ENCODE measurements at places on chromosomes 11 and 22. TPM values are rescaled to one million over a fixed set of nuclear protein-coding genes. Genes with fewer than 3 reads are reported as not detected.

DNA sequence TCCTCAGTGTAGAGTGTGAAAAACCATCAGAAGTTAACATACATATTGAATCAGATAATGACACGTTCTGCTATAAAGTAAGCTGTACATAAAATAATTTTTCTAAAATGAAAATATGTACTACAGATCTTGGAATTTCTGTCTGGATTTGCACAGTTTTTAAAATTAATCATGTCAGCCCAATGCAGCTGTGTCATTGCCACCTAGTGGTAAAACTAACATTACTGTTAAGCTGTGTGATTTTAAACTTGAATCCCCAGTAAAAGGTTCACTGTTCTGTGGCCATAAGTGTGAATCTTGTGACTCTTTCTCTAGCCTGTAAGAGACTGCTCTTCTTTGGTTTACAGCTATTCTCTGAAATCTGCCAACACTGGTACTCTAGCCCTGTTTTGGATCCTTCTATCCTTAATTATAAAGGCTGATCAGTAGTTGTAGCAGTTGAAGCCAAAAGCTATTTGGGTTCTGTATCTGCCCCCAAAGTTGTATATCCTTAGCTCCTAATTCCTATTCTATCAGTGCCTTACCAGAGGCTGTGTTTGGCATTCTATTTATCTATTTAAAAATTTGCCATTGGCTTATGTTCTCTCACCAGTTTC is 4.0 kb downstream of the JRKL start:
- peak; percentile 54 for DNase-seq

DNA sequence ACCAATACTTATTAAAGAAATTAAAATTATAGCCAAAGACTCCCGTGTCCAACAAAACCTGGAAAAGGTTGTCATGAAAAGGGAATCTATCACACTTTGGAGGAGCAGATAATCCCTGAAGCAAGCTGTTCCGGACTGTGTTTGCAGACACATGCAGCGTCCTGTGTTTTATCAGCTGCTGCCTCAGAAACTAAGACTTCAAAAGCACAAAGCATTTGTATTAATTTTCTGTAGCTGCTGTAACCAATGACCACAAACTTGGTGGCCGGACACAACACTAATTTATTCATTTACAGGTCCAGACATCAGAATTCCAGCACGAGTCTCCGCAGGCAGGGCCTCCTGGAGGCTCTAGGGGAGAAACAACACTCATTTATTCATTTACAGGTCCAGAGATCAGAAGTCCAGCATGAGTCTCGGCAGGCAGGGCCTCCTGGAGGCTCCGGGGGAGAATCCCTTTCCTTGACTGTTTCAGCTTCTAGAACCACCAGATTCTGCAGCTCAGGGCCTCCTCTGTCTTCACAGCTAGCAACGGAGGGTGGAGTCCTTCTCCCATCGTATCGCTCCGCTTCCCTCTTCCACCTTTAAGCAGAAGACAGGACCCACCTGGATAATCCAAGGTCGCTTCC is 465.3 kb downstream of the BRD1 start:
- DNase-seq = no peak

DNA sequence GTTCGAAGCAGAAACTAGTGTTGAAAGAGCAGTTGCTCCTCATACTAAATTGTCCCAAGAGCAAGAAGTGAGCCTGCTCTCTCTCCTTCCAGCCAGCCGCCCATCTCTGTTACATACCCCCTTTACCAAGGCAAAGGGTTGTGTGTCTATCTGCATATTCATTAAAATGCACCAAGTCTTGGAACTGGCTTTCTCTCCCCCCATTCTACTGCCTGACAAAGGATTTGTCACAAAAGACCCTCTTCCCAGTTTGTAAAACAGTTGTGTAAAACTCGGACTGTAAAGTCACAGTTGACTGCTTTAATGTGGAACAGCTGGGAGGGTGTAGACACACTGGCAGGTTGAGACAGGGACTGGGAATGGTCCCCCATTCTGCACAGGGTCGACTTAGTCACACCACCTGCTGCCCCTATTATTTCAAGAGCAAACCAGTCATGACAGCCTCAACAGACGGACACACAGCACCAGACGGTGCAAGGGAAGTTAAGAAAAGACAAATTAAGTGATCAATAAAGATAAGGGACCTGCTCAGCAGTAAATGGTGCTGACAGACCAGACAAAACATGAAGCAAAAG is 60.0 kb upstream of the HTATIP2 start:
- DNase-seq = no peak

DNA sequence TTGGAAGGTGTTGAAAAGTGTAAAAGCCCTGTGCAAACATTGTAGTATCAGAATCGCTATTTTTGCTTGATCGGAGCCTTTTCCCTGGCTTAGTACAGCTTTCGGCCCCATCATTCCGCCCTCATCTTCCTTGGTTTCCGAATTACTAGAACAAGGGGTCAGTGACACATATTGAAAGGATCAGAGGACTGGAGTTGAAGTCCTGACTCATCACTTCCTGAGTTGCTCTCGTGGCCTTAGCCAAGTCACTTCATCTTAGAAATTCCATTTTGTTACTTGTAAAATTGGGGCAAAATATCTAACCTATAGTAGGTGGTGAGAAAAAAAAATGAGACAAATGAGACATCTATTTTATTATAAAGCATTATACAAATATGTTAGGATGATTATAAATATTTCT is 375.0 kb downstream of the NTM start:
- no peak for DNase-seq

GRCh38 chr11:7559398-7560283 is 45.8 kb downstream of the PPFIBP2 start:
- DNase-seq = no peak

APLNR gene
- not detected for total RNA-seq

GRCh38 chr11:45896422-45896984 is 10.6 kb downstream of the FREY1 start:
- DNase-seq = no peak

GGTLC3 gene
- total RNA-seq = not detected

MYO7A gene
- total RNA-seq = 0.17 TPM

HEPN1 gene
- total RNA-seq = not detected

DNA sequence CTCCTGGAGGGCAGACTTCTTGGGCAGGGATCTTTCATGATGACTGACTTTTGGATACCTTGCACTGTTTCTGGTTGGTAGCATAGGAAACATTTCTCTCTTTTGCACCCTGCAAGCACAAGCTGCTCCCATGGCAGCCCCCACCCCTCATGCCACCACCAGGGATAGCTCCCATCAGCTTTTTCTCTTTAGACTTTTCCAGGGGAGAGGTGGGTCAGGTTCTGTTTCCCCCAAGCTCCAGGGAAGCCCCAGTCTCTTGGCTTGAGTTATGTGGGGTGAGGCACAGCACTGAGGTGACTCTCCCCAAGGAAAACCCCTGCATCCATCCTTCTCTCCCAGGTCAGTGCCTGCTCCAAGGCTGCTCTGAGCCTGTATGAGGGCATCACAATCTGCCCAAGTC is 22.5 kb downstream of the LRRC32 start:
- DNase-seq = no peak

SLN gene
- not detected for total RNA-seq

DNA sequence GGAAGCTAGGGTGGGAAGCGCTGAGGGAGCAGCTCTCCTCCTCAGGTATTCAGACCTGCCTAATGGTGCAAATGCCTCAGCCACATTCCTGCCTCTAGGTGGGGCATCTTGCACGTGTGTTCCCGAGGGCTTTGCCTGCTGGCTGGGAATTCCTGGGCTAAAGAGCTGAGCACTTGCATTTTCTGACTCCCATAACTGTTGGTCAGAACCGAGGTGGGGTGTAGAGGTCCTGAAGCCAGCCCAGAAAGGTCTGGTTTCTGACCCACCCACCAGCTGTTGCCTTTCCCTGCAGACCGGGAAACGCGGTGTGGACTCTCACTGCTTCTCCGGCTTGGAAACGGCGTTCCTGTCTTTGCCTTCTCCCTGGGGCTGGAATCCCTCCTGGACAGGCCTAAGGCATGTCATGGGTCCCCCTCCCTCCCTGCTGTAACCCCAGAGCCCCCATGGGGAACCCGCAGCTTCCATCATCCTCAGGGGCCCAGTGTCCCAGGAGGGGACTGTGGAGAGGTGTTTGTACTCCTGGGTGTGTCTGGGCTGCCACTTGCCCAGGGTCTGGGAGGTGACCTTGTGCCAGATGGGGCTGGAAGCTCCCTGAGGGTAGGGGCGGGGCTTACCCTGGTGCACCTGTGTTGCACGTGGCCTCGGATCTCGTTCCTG is 24.0 kb upstream of the SMIM38 start:
- no peak for DNase-seq

DNA sequence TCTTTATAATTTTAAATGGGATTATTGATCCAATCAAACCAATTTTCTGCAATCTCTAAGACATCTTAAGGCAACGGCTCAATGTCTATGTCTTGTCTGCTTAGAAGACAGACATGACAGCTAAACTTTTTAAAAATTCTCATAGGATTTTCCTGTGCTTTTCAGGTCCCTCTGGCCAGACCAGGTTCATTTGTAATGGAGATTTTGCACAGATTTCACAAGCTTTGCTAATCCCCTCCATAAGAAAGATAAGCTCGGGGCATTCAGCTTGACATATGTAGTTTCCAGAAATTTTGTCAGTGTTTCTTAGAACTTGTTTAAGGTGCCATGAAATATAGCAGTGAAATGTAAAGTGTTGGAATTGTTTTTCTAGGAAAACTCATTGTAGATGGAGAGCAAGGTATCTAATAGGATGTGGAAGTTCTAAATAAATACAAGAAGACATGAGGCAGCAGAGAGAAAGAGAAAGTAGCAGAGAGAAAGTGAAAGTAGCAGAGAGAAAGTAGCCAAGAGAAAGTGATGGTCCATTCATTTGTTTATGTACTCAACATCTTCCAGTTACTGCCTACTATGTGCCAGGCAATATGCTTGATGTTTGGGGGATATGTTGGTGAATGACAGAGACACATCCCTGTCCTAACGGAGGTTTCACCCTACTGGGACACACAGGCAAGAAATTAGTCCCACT is 219.1 kb upstream of the ARHGAP42 start:
- no peak for DNase-seq

DNA sequence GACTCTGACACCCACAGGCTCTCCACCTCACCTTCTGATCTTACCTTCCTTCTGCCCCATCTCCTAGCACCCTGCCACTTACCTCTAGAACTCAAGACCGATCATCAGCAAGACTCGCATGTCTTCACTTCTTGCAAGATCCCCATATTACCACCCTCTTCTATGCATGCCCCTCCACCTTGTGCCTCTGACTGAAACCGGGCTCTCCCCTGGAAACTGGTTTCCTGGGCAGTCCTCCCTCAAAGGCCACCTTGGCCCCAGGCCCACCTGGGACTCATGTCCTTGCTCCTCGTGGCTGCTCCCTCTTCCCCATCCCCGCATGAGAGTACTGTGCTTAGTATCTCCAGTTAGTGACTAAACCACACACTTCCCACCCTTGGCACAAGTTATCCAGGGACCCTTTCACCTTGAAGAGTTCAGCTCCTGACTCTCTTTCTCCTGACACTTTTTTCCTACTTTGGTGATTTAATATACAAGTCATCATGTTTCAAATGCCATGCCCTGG is 136.7 kb downstream of the SPATA19 start:
- no peak for DNase-seq

- no peak for DNase-seq
Observed at GRCh38 chr11:47946682-47947559, 33.4 kb upstream of the PTPRJ start.

DNA sequence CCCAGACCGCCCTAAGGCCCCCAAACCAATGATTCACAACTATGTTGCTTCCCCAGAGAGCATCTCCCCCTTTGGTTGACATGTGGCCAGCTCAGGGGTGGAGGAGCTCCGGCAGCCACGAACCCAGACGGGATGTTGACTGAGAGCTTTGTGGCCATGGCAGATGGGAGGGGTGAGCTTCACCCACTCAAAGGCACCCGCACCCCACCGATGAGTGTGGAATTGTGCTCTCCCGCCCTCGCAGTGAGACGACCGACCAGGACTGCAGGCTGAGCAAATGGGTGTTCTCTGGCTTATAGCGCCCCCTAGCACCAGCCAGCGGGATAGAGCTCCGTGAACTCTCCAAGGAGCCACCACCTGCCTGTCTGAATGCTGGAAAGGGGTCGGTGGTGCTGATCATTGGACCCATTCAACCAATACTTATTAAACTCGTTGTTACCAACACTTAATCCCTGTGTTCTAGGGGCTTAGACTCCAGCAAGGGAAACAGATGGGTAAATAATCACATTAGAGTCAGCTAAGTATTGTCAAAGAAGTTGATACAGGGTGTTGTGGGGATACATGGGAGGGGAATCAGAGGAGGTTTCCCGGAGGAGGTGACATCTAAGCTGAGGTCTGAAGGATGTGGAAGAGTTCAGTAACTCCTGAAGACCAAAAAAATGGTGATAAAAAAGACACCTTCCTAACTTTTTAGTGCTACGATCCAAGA is 4.5 kb upstream of the TIMP3 start:
- peak; percentile 28 for DNase-seq

LAYN gene
- total RNA-seq = not detected

DNA sequence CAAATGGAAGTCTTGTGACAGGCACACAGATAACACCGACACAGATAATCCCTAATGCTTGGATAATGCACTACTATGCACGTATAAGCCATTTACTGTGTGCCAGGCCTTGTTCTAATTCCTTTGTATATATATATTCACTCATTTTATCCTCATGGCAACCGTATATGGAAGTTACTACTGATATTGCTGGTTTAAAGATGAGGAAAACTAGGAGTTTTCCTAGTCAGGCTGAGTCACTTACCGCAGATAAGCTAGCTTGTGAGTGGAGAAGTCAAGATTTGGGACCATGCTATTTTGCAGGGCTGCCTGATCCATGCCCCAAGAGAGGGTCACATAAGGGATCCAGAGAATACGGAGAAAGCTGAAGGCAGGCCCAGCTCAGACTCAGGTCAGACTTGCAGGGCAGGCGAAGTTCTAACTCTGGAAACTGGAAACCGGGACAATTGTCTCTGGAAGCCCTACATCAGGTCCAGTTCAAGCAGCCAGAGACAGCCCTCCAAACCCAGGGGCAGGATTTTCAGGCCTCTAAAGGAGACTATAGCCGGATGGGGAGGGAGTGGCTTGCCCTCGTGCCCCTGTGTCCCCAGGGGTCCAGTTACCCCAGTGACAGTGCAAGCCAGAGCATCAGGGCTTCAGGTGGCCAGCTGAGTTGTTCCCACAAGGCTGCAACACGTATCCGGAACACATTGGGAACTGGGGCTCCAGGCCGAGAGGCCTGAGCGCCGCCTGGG is 534.8 kb downstream of the INSC start:
- DNase-seq = no peak
